ENCODE measurements at places on chromosomes 5 and 9.
A peak's percentile ranks its signal among the peaks of the same experiment; 100 is the strongest.

DNA sequence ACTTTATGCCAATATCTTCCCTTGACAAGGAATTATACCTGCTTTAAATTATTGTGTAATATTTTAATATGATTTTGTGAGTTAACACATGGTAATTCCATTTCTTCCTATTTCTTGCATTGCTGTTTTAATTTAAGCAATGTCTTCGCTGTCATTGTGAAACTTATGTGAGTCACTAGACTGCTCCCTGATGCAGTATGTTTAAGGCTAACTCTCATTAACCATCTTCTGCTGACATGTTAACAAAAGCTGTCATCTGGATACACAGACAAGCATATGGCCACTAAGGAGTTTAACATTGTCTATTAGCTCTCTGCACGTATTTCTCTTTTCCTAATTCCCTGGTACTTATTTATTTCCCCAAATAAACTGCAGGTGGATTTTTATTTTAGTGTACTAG, 980.8 kb upstream of the CTNND2 start:
- no peak for DNase-seq

- DNase-seq: no peak
Measured at GRCh38 chr9:109705515-109705914, 74.5 kb upstream of the PALM2AKAP2 start.

DNA sequence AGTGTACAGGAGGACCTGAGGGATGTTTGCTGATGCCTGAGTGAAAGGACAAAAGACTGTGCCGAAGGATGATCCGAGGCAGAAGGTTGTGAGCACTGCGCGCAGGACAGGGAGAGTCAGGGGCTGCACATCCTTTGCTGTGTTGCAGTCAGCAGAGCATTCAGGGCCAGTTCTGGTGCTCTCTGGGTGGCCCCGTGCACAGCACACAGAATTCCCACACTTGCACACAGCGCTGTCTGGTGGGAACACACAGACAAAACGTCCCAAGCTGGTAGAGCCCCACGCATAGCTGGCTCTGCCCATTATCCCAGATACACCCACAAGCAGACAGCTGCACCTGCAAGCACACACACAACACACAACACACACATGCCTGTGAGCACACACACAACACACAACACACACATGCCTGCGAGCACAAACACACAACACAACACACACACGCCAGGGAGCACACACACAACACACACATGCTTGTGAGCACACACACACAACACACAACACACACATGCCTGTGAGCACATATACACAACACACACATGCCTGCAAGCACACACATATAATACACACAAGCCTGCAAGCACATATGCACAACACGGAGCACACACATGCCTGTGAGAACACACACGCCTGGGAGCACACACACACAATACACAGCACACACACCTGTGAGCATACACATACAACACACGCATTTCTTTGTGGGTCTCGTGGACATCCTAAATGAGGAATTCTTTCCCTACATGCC, 74.4 kb downstream of the FGF18 start:
- no peak for DNase-seq

- DNase-seq: peak; percentile 15
Measured at GRCh38 chr5:172361566-172362238, 78.1 kb upstream of the UBTD2 start.

DNA sequence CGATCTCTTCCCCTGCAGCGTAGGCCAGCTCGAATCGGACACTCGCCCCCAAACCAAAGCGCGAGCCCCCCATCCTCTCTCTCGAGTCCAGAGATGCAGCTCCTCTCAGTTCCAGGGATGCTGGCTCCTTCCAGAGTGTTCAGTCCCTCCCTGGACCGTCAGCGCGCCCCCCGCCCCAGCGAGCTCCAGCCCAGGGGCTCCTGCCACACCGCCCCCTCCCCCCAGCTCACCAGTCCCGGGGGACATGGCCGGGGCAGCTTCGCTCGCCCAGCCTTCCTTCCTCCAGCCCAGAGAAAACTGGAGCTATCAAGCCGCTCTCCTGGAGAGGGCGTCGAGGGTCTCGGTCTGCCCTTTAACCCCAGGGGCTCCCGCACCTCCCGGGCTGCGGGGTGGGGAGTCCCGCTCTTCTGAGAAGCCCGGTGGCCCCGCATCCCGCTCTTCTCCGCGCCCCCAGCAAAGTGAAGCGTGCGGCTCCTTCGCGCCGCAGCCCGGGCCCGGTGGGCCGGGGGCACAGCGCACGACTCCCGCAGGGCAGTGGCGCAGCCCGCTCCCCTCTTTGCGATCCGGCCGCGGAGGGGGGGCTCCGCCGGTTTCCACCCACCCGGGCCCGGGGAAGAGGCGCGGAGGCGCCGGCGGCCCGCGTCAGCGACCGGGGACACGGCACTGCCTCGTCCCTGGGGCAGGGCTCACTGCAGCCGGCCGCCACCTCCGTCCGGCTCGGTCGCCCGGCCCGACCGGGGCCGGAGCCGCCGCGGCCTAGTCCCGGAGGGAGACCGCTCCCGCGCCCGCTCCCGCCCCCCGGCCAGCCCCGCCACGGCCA, 587 bp downstream of the MIER3 start:
- peak; percentile 24 for DNase-seq

- no peak for DNase-seq
Measured at GRCh38 chr9:18723366-18723765, 249.4 kb downstream of the ADAMTSL1 start.

GRCh38 chr9:127763918-127764384, 14.5 kb downstream of the SH2D3C start:
- no peak for DNase-seq

DNA sequence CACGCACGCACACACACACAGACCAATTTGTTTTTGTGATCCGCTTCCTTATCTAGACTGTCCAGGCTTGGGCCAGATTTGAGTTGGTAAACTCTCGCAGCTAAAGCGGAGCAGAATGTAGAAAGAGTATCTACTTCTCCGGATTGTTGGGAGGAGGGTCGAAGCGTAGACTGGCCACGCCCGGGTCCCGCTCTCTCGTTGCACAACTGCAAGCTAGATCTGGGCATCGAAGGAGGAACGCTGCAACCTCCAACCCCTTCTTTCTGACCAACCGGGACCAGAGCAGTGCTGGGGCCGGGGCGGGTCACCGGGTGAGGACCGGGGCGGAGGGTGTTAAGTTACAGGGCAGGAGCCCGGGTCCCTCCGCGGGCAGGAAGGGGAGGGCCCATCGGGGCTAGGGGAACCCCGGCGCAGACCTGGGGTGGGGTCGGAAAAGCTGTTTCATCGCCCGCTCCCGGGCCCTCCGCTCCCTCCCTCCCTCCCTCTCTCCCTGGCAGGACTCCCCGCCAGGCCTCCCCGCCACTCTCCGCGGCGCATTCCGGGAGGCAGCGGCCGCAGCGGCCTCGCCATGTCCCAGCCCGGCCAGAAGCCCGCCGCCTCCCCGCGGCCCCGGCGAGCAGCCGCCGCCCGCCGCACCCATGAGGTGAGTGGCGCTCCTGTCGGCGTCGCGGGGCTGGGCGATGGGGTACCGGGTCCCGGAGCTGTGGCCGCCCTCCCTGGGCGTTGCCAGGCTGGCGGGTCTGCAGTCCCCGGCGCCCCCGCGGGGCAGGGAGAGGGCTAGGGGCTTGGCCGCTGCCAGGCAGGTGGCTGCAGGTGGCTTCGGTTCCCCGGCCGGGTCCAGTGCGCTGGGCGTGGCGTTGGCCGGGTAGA, at the start of gene CAST:
Gene CAST (plus strand): TSS at position 522 of the 870 bp plus-strand sequence. CDS start 47 bp downstream, at position 569.
- DNase-seq: peak; percentile 77

DNA sequence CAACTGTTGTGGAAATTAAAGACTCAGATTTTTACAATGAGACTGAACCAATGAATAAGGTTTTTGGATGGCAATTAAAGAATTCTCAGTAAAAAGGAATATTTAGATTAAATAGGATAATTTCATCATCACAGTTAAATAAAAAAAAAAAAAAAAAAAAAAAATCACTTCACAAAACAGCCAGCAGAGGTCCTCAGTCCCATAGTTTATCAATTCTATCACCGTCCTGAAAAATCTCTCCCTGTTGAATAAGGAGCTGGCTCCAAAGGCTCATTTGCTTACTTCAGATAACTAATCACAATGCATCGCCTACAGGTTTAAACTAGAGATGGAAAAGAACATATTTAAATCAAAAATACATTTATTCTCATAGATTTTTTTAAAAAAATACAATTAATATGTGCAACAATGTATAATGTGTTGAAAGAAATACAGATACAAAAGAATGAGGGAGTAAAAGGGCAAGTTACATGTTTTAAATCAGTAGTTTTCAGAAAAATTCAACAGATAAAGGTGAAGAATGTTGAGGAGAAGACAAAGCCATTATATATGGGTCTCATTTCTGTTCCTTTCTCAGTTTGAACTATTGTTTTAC, 175.8 kb upstream of the CHD1 start:
- DNase-seq: no peak

DNA sequence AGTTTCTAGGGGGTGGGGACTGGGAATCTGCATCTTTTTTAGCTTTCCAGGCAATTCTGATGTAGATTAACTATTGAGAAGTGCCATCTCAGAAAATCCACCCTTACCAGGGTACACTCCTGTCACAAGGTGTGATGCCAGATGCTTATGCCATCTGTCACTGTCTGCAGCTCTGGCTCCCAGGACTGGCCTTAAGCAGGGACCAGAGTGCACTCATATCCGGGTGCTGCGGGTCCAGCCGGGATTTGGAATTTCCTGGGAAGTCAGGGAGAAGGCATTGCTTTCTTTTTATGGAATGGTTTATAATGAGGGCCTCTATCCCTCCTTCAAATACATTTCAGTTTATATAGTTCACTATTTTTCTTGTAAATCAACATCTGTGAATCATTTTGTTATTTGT, 92.6 kb downstream of the TMEM174 start:
- DNase-seq: no peak

DNA sequence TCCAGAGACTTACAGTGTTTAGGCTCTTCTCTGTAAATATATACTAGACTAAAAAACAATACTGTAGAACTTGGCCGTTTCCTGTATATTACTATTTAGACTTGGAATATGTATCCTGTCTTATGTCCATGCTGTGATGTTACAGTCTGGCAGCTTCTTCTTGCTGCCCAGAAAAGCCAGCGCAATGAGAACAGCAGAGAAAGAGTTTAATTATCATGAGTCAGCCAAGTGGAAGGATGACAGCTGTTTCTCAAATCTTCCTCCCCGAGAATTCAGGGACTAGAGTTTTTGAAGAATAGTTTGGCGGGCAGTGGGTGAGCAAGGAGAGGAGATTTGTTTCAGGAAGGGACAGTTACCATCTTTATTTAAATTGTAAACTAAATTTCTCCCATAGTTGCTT, 37.5 kb downstream of the NAA35 start:
- no peak for DNase-seq

GRCh38 chr5:170113522-170113900, 7.8 kb downstream of the FOXI1 start:
- no peak for DNase-seq

GRCh38 chr9:85610074-85610860, 131.5 kb downstream of the AGTPBP1 start:
- DNase-seq: no peak

DNA sequence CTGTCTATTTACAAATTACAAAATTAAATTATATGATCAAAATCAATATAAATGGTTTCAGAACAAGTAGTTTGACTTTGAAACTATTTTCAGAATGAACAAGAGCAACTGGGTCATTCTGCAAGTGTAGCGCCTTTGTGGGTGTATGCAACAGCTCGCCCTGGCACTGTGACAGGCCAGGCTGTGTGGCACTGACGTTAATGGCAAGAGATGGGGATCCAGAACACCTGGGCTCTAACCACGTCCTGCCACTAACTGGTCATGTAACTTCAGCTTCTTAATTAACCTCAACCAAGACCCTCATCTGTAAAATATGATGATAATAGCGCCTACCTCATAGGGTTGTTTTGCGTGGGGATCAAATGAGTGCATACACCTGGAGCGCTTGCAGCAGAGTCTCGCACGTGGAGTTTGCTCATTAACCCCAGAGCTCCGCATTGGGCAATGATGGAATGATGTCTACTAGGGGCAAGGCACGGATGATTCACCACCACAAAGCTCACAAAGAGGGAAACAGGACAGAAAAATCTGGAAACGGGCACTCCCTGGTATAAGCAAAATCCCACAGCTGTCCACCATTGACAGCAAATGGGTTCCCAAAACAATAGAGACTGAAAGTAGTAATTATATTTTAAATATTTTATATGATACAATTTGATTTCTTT, 639.4 kb downstream of the SEMA5A start:
- DNase-seq: no peak

DNA sequence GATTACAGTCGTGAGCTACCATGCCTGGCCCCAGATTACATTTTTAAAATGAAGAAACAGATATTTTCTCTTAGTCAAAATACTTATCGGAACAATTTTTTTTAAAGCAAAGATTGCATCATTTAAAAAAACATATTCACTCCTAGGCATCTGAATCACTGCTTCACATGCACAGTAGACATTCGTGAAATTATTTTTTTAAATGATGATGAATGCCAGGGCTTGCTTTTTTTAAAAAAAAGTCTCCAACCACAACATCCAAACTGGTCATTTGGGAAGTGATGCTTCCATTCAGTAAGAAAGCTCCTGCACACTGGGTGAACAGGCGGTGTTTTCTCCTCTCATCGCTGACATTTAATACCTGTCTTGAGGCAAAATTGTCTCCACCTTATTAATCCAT, 223.0 kb upstream of the DMRT1 start:
- no peak for DNase-seq

DNA sequence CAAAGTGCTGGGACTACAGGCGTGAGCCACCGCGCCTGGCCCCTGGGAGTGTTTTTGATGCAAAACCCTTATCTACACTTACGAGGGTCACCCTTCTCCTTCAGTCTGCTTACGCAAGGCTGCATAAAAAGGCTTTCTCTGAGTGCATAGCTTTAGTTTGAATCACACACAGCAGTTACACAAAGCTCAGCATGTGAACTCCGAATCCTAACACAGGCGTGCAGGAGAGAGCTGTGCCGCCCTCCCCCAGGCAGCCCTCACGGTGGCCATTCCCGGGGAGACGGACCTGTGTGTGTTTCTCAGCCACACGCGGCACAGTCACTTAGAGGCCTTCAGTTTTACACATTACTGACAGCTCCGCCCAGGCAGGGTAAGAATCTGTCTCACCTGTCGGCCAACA, 26.7 kb downstream of the EXD3 start:
- no peak for DNase-seq

DNA sequence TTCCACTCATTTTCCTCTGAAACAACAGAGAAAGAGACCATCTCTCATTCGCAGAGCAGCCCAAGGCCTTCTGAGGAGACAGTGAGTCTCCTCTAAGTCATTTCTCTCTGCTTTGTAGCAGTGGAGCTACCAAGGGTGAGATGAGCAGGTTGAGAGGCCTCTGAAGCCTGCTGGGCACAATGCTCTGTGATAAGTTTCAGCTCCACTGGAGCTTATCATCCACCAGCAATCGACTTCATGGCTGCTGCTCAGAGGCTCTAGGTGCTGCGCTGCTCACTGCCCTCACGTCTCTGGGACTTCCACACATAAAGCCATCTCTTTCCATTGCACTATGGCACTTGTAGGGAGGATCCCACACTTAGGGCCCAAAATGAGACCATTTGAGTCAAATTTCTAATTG, 96.3 kb downstream of the CMYA5 start:
- no peak for DNase-seq

GRCh38 chr9:76619197-76619596, 145.0 kb upstream of the PCA3 start:
- DNase-seq: no peak

- DNase-seq: no peak
Measured at GRCh38 chr5:173733831-173734501, 117.5 kb upstream of the BOD1 start.

- DNase-seq: no peak
Measured at GRCh38 chr5:115649541-115649940, 23.7 kb upstream of the TMED7 start.

GRCh38 chr5:177366528-177367322, 9.0 kb downstream of the RGS14 start:
- DNase-seq: no peak

GRCh38 chr9:99026271-99026955, 78.5 kb upstream of the TGFBR1 start:
- no peak for DNase-seq

GRCh38 chr5:88245893-88246244, 22.8 kb downstream of the TMEM161B start:
- no peak for DNase-seq
